ENCODE measurements at places on chromosomes 4 and X. TPM values are rescaled to one million over a fixed set of nuclear protein-coding genes. Genes with fewer than 3 reads are reported as not detected.

The EDA2R gene
- not detected for total RNA-seq

DNA sequence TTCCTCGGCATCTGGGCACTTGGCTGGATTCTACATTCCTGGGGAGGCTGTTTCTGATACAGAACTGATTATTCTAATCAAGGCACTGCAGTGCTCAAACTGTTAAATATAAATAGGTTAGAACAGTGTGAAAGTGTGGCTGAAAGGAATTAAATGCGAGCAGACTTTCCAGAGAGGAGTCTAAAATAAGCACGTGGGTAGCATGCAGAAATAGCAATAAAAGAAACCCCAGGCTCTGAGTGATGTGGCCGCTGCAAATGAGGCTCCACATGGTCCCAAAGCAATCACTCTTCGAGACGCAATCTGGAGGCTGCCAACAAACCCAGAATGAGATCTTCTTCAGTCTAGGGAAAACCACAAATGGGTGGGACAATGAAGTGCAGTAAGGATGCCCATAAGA, 30.6 kb upstream of the MTM1 start:
- DNase-seq: no peak
- H3K27me3 ChIP-seq: no peaks in the 10 kb centered on the region
- H3K4me1 ChIP-seq: no peaks in the 10 kb centered on the region
- no peaks in the 10 kb centered on the region for H3K36me3 ChIP-seq
- H3K27ac ChIP-seq: no peak overlapping the region

GRCh38 chrX:134375691-134376090, 84.3 kb upstream of the HPRT1 start:
- H3K36me3 ChIP-seq: no peaks in the 10 kb centered on the region
- no peak overlapping the region for H3K4me3 ChIP-seq
- H3K27ac ChIP-seq: no peak overlapping the region
- H3K4me1 ChIP-seq: peaks cover 7% of the 10 kb centered on the region
- DNase-seq: no peak

The RNF128 gene
- 12.2 TPM for total RNA-seq

Data from gastrocnemius medialis (tissue), 4 donors.